ENCODE measurements at places on chromosomes 16 and 17.

GRCh38 chr16:83539736-83540490, 267.9 kb upstream of the HSBP1 start:
- DNase-seq = no peak

DNA sequence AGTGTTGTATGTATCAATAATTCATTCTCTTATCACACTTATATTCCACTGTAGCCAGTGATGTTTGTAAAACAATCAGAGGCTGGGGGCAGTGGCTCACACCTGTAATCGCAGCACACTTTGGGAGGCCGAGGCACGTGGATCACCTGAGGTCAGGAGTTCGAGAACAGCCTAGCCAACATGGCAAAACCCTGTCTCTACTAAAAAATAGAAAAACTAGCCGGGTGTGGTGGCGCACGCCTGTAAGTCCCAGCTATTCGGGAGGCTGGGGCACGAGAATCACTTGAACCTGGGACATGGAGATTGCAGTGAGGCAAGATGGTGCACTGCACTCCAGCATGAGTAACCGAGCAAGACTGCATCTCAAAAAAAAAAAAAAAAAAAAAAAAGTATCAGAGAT, 217.0 kb downstream of the CPPED1 start:
- no peak for DNase-seq

DNA sequence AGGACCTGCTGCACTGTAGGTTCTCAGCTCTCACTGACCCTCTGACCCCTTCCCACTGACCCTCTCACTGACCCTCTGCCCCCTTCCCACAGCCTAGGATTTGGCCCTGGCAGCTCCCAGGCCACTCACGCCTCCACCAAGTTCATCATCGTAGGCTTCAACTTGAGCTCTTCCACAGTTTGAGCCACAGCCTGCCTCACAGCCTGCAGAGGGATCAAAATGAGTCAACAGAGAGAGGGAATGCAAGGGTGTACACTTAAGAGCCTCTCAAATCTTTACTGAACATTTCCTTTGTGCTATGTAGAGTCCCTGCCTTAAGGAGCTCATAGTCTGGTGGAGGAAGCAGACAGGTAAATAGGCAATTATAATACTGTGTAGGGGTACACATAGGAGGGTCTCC, 12.1 kb downstream of the HEATR9 start:
- no peak for DNase-seq

DNA sequence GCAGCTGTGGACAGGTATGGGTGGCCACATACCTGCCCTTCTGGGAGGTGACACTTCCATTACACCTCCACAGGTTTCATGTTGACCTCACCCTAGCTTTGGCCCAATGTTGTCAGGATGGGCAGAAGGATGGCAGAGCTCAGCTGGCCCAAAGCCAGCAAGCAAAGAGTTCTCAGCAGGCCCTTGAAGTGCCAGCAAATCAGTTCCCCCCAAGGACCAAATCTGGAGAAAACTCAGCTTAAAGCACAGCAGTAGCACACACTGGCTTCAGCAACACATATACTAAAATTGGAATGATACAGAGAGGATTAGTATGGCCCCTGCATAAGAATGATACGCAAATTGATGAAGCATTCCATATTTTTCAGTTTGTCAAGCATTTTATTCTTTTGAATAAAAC, 13.4 kb downstream of the ARL4D start:
- DNase-seq = no peak

GRCh38 chr16:35639233-35640205, 2180.1 kb downstream of the TP53TG3F start:
- peak; percentile 26 for DNase-seq

DNA sequence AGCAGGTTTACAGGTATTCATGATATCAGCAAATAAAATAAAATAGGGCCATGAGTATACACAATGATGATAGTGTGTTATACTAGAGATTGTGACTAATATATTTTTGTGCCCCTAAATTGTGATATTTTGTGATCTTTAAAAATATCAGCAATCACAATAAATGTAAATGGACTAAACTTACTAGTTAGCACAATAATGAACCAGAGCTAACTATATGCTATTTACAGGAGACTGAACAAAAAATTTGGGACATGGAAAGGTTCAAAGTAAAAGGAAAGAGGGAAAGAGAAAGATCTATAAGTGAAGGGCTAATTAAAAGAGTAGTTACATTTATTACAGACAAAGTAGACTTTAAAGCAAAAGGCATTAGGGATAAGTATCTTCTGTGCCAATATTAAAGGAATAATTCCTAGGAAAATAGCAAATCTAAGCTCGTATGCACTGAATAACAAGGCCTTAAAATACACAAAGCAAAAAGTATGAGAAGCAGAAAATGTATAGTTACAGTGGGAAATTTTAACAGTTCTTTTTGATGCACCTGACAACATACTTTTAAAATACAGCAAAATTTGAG, 5.0 kb upstream of the MSI2 start:
- no peak for DNase-seq

- no peak for DNase-seq
Observed at GRCh38 chr16:9123871-9124270, 32.4 kb downstream of the HAPSTR1 start.

DNA sequence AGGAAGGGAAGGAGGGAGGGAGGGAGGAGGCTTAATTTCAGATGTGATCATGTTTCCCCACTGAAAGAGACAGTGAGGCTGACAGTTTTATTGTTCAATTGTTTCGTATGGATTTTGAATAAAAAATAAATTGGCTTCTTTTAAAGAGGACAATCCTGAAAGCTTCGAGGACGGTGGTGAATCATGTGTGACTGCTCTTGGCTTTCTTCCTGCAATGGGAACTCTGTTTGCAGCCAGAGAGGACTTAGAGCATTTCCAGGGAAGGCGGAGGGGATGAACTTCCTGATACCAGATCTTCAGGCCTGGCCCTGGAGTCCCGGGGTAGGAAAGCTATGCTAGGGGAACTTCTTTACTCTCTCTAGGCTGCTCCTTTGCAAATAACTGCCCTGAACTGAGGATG, 72.8 kb upstream of the C16orf82 start:
- no peak for DNase-seq

GRCh38 chr16:57115168-57115513, 22.8 kb downstream of the CPNE2 start:
- DNase-seq = no peak

DNA sequence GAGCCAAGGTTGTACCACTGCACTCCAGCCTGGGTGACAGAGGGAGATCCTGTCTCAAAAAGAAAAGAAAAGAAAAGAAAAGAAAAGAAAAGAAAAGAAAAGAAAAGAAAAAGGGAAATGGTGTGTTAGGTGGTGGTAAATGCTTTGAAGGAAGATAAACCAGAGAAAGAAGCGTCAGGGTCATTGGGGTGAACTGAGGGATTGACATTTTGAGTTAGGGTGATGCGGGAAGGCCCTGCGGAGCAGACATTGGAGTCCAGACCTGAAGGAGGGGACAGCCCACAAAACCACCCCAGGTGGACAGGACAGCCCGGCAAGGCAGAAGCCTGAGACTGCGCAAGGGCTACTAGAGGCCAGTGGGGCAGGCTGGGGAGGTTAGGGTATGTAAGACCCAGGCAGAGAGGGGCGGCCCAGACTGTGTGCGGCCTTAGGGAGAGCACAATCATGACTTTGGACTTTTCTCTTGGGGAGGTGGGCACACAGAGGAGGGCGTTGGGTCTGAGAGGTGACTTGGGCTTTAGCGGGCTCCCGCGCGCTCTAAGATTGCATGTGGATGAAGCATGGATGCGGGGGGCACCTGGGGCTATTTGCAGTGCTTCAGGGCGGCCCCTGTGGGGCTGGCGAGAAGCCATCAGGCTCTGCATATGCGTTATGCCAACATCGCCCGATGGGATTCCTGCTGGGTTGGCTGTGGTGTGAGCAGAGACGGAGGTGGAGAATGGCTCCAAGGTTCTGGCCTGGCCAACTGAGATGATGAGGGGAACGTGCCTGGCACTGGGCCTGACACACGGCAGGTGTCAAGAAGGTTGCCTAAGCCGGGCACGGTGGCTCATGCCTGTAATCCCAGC, 3.3 kb upstream of the GAA start:
- no peak for DNase-seq

GRCh38 chr17:43556292-43556691, 10.2 kb upstream of the ETV4 start:
- DNase-seq = no peak

DNA sequence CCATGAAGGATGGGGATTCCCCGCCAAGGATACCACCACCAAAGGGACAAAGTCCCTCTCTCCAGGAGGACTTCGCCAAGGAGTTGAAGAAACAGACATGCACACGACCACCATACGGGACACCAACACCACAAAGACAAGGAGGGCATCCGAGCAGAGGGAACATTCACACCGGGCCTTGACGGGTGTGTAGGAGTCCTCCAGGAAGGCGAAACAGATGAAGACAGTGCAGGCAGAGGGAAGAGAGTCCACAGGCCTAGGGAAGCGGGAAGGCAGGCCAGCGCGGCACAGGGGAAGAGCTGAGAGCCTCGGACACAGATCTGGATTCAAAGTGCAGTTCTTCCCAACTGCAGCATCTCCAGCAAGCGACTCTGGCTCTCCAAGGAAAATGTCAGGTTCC, 10.8 kb downstream of the COTL1 start:
- no peak for DNase-seq

GRCh38 chr16:22366889-22367288, 7.5 kb downstream of the CDR2 start:
- no peak for DNase-seq
